ENCODE measurements at places on chromosomes 7 and 10. TPM values are rescaled to one million over a fixed set of nuclear protein-coding genes. Genes with fewer than 3 reads are reported as not detected.

FKBP6 gene
- total RNA-seq = not detected

DNA sequence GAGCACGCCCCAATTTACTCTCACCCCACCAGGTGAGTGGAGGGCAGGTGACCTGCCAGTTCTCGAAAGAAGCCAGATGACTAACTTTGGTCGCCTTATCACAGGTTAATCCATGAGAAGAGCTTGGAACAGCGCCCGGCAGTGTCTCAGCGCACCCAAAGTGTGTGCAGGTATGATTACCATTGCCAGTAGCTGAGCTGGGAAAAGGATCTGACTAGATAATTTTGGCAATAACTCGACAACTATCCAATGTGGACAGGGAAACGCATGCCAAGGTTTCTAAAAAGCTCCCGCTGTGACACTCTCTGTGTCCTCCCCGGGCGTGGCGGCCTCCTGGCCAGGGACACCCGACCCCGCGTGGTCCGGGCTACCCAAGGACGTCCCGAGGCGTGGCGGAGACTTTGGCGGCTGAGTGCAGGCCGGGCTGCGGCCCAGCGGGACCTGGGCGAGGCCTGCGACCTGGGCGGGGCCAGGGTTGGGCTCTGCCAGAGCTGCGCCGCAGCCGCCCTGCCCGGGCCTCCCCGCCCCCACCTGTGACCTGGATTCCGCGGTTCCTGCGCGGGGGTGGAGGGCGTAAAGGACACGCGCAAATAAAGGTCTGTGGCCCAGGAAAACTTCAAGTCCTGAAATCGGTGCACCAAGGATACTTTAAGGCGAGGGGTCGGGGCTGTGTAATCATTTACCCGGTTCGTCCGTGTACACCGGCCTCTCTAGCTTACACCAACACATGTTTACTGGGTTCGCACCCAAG lies 13.7 kb upstream of the WAPL start:
- peak; percentile 68 for DNase-seq

MLXIPL gene
- 3.0 TPM for total RNA-seq

- no peak for DNase-seq
These were observed 95.4 kb downstream of the FAM53B start for GRCh38 chr10:124648738-124649137.

DNA sequence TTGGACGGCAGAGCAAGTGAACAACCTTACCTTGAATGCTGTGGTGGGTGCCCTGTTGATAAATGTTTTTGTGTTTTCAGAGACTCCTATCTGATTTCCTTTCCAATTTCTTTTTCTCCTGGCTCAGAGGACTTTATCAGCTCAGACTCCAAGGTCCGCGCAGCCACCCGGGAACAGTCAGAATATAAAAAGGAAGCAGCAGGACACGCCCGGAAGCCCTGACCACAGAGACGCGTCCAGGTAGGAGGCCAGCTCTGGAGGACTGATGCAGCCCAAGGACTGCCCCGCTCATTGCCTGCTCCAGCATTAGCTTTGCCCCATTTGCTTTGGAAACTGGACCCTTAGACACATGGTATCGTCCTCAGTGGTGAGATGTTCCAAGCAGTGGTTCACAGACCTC lies 61.3 kb downstream of the TACC2 start:
- no peak for DNase-seq

GRCh38 chr10:47206449-47207280 lies 93.3 kb upstream of the GDF10 start:
- DNase-seq = no peak

LBX1 gene
- total RNA-seq = not detected

GRCh38 chr7:69633122-69633831 lies 35.0 kb downstream of the AUTS2 start:
- no peak for DNase-seq

DNA sequence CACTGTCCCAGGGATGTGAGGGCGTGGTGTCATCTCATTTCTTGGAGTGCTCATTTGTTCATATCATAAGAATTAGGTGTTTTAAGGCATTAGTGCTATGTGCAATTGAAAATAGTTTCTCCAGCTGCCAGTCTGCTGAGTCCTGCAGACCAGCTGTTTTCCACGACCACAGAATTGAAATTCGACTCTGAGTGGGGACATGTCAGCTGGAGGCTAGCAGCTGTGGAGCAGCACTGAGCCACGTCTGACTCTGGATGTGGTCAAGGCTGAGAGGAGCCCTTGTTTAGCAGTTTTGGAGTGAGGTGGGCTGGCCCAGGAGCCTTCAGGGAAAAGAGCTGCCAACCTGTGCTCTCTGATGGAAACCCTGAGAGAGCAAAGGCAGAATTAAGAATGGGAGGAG lies 156.3 kb upstream of the GRB10 start:
- no peak for DNase-seq

STEAP1B gene
- 2.6 TPM for total RNA-seq

DNA sequence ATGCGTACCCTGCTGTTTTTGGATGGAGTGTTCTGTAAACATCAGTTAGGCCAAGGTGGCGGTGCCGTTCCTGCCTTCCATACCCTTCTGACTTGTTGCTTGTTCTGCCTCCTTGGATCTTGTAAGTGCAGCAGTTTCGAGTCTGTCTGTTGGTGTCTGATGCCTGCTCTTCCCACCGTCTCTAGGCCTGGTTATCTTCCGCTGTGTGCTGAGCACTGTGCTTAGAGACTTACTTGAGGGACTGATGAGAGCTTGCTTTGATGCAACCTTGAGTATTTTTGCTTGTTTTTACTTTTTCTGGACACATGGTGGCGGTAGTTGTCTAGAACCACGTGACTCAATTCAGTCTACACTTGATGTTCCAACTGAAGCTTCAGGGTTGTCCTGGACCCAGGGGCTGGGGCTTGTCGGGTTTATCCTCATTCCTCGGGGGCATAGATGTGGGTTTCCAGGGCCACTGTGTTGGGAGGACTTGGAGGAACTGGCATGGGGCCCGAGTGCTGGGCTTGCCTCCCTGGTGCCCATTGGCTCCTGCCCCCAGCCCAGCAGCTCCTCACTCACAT lies 14.4 kb upstream of the SPRN start:
- no peak for DNase-seq

DNAH11 gene
- 1.9 TPM for total RNA-seq

POU6F2 gene
- total RNA-seq = 0.64 TPM

DNA sequence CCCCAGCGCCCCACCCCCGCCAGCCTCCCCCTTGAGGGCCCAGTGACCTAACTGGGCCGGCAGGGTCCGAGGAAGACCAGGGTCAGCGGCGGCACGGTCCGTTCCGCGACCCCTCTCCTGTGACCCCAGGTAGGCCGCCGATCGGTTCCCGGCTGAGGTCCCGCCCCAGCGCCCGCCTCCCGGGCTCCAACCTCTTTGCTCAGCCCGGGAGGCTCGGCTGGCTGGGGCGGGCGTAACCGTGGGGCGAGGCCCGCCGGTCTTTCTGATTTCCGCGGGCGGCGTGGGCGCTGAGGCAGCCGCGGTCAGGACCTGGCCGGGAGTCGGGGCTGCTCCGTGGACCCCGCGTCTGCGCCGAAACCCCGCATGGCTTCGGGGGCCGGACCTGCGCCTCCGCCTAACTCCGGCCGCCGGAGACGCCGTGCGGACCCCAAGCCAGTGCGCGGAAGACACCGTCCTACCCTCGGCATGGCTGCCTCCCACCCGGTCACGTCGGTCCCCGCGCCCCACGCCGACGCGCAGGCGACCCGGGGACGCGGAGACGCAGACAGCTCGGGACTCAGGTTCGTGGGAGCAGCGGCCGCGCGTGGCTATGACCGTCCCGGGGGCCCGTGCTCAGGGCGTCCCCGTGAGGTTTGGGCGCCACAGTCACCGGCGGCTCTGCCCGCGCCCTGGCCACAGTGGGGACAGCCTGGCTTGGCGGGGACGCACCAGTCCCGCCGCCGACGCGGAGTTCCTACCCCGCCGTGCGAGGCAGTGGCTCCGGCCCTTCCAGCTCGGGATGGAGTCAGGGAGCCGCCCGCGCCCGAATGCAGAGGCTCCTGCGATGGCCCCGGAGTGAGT lies 1.0 kb upstream of the VENTX start:
- DNase-seq = no peak

DNA sequence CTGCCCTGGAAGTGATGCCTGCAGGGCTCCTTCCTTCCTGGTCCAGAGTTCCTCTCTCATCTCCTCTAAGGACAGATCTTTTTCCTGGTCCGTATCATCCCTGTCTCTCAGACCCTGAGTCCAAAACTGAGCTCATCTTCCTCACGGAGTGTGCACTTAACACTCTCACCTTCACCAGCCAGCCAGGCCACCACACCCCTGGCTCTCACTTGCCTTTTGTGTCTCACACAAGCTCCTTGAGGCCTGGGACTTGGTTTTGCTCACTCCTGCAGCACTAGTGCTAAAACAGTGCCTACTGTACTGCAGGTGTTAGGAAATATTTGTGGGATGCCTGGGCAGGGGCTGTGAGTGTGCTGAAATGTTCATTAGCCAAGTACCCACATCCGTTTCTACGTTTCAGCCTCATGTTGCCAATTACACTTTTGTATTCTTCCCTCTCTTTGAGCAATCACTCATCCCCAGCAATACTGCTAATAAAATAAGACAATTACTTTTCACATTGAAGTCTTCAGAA lies 21.4 kb upstream of the PARP12 start:
- no peak for DNase-seq

GRCh38 chr10:93807371-93807770 lies 49.6 kb downstream of the LGI1 start:
- DNase-seq = no peak

ZNF503 gene
- 12.8 TPM for total RNA-seq

STAMBPL1 gene
- 9.5 TPM for total RNA-seq

- no peak for DNase-seq
These were observed 27.9 kb upstream of the HPS1 start for GRCh38 chr10:98474628-98475027.

DNA sequence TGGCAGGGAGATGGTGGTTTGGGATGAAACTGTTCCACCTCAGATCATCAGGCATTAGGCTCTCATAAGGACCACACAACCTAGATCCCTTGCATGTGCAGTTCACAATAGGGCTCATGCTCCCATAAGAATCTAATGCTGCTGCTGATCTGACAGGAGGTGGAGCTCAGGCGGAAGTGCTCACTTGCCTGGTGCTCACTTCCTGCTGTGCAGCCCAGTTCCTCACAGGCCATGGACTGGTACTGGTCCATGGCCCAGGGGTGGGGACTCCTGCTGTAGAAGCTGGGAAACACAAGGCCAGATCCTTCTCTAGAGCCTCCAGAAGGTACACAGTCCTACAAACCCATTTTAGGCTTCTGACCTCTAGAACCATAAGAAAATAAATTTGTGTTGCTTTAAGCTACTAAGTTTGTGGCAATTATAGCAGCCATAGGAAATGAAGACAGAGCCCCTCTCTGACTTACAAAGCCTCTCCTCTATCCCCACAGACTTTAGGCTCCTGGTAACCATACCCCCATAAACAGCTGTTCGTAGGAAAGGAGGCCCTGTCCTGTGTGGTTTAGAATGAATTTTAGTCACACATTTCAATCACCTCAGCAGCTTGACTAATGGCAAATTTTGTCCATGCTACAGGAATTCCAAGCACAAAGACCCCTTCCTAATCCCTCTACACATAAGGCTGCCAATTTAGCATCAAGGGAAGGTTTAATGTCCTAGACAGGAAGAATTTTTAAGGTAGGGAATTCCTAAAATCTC lies 206.1 kb upstream of the PHYHIPL start:
- DNase-seq = no peak

ZNF117 gene
- total RNA-seq = 2.5 TPM

DNA sequence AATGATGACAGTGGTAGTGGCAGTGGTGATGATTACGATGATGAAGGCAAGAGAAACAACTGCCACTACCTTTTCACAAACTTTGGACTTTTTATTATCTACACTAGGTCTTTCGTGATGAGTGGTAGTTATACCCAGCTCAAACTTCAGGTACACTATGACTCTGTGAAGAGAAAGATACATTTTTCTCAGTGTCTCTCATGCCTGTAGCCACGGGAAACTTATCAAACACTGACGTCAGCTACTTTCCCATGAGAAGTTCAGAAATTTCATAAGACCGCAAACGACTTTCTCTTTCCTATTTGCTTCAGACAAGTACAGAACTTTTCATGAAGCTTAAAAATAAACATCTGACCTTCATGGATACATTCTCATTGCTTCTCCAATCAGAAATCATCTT lies 57.0 kb downstream of the CALD1 start:
- no peak for DNase-seq

- DNase-seq = no peak
These were observed 39.2 kb downstream of the GNAT3 start for GRCh38 chr7:80472491-80473200.

CYP2C19 gene
- 4.5 TPM for total RNA-seq

ABCC2 gene
- 1.2 TPM for total RNA-seq

GRCh38 chr10:57706576-57707299 lies 561.0 kb downstream of the IPMK start:
- DNase-seq = no peak

- DNase-seq = no peak
These were observed 807.2 kb downstream of the TYW1 start for GRCh38 chr7:67803789-67804188.

- DNase-seq = no peak
These were observed 36.6 kb upstream of the ATP6V0A4 start for GRCh38 chr7:138834583-138834982.

GRCh38 chr7:106778656-106779250 lies 86.3 kb upstream of the PIK3CG start:
- no peak for DNase-seq

DNA sequence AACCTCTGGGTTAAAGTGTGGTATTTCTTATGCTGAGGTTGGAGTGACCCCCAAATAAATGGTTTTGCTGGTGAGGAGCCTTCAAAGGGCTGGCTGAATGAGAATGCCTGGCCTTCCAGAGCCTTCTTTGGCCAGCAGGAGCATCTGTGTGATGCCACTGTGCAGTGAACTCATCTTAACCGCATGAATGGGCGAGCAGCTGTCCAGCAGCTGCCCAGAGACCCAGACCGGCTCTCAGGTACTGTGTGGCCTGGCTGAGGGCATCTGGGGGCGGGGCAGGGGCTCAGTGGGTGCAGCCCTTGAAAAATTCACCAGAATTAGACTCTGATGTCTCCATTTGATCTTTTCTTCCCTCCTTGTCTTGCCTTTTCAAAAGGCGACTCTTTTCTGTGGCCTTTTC lies 59.0 kb downstream of the SYPL1 start:
- DNase-seq = no peak

- peak; percentile 41 for DNase-seq
These were observed 128.4 kb upstream of the BTBD16 start for GRCh38 chr10:122142641-122143237.

PNLIP gene
- not detected for total RNA-seq

TUBAL3 gene
- not detected for total RNA-seq

DNA sequence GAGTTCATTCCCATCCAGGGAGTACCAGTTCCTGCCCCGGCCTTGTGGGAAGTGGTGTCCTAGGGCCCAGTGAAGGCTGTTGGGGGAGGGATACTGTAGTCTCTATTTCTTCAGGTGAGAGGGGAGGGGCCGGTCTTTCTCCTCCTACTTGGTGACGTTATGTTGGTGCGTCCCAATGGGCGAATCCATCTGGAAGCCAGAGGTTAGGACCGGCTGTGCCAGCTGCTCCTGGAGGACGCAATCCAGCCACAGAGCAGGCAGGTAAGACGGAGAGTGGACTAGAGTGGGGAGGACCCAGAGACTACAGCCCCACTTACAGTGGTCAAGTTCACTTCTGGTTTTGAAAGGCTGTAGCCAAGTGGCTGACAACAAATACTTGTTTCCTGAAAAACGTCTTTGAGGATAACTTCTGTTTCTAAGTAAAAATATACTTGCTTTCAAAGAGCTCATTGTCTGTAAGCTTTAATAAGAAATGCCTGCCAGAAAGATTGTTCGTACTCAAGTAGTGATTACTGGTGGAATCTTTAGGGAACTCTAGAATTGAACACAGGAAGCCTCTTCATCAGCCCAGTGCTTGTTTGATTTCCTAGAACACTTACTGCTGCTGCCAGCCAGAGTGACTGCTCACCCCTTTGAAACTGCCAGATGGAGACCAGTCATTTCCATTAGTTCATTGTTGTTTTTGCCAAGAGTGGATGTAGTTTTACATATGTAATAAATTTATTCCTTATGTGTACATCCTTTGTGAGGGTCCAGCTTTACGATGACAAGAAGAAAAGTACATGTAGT lies 25.4 kb downstream of the RBM33 start:
- no peak for DNase-seq
